Activated naive CD4-positive, alpha-beta T cell (primary cell): ENCODE measurements at places on chromosomes 7 and 10.

- no peak for DNase-seq
Observed at GRCh38 chr7:132463922-132464321, 112.3 kb downstream of the PLXNA4 start.

DNA sequence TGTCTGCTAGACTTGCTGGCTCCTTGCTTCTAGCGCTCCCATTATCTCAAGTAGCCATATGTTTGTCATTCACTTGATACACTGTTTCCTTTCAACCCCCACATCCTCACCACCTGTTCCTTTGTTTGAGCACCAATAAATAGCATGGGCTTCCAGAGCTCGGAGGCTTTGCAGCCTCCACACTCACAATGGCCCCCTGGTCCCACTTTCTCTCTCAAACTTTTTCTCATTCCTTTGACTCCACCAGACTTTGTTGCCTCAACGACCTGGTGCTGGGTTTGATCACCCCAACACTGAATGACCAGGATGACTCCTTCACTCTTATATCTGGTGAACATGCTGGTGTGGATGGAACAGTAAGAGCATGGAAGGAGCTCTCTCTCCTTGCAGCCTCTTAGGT is 114.5 kb upstream of the TRIM24 start:
- no peak for DNase-seq

- peak; percentile 69 for DNase-seq
Observed at GRCh38 chr10:62817766-62818425, 1.7 kb upstream of the EGR2 start.

DNA sequence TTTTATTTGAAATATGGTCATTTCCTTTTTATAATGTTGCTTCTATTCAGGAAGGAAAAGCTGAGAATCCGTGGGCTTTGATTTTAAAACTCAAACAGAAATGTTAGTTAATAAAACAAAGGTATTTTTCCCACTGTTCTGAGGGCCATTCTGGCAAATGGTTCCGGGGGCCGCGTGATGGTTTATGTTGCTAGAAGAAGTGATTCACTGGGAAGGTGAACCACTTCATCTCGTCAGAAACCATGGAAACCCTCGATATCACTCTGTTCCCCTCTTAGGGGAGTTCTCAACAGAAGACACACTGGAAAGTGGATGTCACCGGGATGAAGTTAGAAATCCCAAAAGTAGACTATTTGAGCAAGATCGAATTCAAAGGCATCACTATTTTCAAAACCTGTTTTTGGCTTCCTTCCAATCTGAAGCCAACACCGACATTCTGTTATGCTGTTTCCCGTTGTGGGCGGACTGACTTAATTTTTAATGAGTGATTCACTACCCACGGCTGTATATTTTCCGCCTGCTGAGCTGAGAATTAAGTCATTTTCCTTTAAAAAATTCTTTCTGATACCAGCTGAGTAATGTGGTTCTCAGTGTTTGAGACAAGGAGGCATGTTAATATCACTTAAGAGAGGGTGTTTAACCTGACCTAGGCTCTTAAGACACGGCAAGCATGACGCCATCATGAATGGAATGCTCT is 84.1 kb downstream of the PTPRE start:
- no peak for DNase-seq

GRCh38 chr7:130361681-130362080 is 17.1 kb downstream of the CPA5 start:
- no peak for DNase-seq
